ENCODE measurements at places on chromosomes 4 and X.

GRCh38 chr4:113116414-113117357 is 67.2 kb downstream of the ANK2 start:
- no peak for DNase-seq

GRCh38 chrX:69844636-69845035 is 205.1 kb downstream of the AWAT2 start:
- no peak for DNase-seq

GRCh38 chrX:111585337-111585736 is 73.9 kb downstream of the SERTM2 start:
- DNase-seq, result no peak

GRCh38 chr4:115229873-115230272 is 116.5 kb upstream of the NDST4 start:
- DNase-seq, result no peak

DNA sequence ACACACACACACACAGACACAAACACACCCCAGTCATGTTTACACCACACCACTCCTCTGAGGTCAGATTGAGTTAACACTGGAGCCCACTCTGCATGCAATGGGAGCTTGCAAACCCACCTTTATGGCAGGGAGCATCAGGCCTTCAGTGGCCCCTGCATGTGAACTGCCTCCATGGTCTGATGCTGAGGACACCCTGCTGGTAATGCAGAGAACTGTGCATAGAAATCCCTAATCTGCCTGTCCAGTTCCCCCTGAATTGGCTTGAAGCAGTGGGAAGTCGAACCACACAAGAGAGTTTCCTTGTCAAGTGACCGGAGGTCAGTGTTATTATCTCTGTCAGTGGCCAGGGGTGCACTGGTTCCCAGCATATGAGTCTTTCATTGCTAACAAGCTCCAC is 59.8 kb downstream of the ANOS1 start:
- no peak for DNase-seq

GRCh38 chr4:78902298-78902697 is 36.9 kb downstream of the PAQR3 start:
- no peak for DNase-seq

DNA sequence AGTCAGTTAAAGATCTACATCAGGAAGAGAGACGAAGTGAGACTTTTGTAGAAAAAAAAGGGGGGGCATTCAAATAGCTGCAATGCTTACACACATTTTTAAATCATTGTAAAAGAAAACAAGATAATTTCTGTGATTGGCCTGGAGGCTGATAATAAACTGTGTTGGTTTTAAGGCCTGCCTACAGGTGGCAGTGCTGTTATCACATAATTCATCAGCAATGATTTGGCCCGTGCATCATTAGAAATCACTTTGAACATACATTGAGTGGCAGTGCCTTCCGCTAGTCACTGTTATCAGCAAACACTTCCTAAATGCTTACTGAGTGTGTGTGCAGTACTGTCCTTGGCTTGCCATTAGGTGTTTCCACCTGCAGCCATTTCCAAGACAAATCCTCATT is 831.9 kb downstream of the TRIML1 start:
- no peak for DNase-seq

- no peak for DNase-seq
Measured at GRCh38 chrX:29487714-29488113, 727.6 kb upstream of the MAGEB2 start.

GRCh38 chr4:169272265-169272886 is 1.6 kb upstream of the SH3RF1 start:
- DNase-seq, result no peak
